Bronchus fibroblast of lung (primary cell): ENCODE measurements at places on chromosomes 6 and 20. TPM values are rescaled to one million over a fixed set of nuclear protein-coding genes. Genes with fewer than 3 reads are reported as not detected.

Gene OLIG3
- total RNA-seq, result not detected in 2 replicates

Gene HDGFL1
- total RNA-seq, result not detected in 2 replicates

Gene CAP2
- 2.7 and 2.9 TPM in 2 replicates for total RNA-seq

Gene TREML2
- total RNA-seq, result not detected in 2 replicates

Gene ENTPD6
- total RNA-seq, result 87.1 and 97.2 TPM in 2 replicates

Gene TMEM74B
- not detected in 2 replicates for total RNA-seq

Gene IYD
- not detected in 2 replicates for total RNA-seq

Gene CEP162
- total RNA-seq, result 3.5 and 3.7 TPM in 2 replicates

Gene PCSK2
- total RNA-seq, result not detected in 2 replicates

Gene CCNC
- total RNA-seq, result 59.2 and 78.3 TPM in 2 replicates

Gene GTSF1L
- total RNA-seq, result not detected in 2 replicates

Gene B4GALT5
- total RNA-seq, result 10.6 and 12.9 TPM in 2 replicates

Gene OPN5
- not detected in 2 replicates for total RNA-seq

Gene HIVEP1
- total RNA-seq, result 3.9 and 4.8 TPM in 2 replicates

Gene LY6G6C
- not detected in 2 replicates for total RNA-seq

Gene STMN3
- total RNA-seq, result 62.0 and 67.4 TPM in 2 replicates

Gene TTK
- 37.8 and 43.0 TPM in 2 replicates for total RNA-seq

Gene C6orf15
- total RNA-seq, result not detected in 2 replicates
